NAMALWA (cell line): ENCODE measurements at places on chromosomes 6 and 20.

DNA sequence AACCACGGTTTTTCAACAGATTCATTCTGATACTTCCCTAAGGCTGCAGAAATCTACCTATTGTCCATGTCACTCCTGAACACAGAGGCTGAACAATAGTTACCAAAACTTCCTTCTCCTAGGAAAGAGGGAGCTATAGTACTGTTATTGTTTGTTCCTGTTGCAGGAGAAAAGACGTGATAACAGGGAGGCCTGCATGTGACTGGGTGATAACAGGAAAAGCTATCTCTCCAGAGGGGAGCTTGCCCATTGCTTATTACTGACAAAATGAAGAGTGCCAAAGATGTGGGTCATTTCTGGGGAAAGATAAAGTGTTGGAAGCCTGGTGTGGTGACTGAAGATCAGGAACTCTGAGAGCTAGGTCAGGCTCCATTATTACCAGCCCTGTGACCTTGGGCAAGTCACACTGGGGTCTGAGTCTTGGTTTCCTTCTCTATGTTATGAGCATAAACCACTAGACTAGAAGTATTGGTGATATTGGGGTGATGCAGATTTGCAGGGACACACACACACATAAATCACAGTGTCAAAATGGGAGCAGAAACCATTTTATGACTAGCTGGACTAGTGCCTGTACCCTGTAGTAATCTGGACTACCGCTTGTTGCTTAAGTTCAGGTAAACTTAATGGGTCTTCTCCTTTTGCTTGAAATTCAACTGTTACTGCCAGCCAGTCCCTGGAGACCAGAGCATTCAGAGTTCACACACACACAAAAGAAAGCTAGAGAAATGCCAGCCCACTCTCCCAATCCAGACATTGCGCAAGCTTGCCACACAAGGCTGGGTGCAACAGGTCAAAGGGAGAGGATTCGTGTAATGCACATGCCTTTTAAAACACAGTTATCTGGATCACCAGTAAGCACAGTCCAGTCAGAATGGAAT, 136.0 kb upstream of the CNR1 start:
- no peak for DNase-seq

DNA sequence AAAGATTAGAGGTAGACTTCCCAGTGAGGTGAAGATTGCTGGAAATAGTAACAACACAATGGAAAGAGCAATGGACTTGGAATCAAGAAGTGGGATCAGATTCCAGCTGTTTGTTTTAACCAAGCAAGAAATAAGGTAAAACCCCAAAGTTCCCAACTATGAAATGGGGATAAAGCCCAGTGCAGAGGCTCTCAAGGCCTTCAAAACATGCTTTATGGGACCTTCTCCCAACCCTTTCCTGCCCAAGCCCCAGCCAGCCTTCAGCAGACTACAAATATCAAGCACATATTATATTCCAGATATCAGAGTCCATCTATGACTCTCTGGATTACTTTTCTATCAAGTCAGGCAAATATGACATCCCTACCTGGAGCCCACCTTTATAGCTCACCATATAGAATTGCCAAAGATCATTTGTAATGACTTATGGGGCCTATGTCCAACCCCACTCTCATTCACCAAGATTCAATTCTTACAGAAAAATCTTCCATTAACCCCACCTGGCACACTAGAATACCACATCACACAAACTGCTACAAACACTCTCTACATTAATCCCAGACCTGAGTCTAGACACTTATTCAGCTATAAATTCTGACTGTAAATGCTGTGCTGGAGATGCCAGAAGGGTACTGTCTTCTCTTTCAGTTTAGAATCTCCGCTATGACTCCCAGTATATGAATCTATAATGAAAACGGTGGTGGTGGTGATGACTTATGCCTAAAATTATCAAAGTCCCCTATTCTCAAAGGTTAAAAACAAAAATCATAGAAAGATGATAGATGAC, 6.1 kb downstream of the DDX39B start:
- no peak for DNase-seq

- no peak for DNase-seq
These were observed 44.4 kb upstream of the SIM1 start for GRCh38 chr6:100509101-100509500.

- no peak for DNase-seq
These were observed 23.5 kb upstream of the MAP3K7 start for GRCh38 chr6:90610301-90610750.

DNA sequence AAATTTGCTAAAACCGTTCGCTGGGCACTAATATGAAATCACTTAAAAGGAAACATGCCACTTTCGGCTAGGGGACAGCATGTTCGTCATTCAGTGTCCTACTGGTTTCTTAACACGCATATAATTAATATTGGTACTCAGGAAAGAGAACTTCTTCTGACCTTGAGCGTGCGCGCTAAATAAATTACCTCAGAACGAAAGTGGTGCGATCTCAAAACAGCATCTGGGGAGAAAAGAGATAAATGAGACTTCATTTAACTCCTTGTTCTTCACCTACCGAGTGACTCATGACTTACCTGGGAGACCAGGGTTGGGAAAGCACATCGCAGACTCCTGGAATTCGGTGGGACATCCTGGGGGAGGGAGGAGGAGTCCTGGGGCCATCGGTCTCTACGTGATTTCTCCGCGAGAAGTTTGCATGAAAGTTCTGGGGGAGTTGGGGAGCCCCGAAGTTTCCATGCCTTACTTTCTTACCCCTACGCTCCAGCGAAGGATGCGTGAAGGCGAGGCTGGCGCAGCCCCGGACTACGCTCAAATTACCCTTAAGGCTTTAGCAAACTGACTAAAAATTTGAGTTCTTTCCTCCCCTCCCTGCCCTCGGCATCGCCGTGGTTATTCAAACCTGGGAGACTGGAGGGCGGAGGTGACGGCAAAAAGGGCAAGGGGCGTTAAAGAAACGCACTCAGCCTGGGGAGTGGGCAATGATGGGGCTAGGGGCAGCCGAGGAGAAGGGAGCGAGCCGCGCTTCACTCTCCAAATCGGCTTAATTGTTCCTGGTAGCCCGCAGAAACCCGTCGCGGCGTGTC, 1.1 kb upstream of the BEND6 start:
- peak; percentile 13 for DNase-seq

DNA sequence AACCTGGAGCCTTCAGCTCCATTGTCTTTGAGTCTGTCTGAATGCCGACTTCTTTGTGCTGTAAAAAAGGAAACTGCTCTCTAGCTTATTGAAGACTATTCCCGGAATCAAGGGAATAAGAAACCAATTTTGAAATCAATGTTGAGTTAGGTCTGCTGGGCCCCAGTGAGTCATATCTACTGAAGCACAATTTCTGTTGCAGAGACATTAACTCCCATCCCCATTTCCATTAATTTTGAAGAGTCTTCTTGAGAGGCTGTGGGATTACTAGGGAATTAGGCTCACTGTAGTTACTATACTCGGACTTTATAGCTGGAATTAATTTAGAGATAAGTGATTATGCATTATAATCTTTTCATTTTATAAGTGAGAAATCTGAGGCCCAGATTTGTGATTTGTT, 116.7 kb downstream of the SLC35F1 start:
- DNase-seq, result no peak

DNA sequence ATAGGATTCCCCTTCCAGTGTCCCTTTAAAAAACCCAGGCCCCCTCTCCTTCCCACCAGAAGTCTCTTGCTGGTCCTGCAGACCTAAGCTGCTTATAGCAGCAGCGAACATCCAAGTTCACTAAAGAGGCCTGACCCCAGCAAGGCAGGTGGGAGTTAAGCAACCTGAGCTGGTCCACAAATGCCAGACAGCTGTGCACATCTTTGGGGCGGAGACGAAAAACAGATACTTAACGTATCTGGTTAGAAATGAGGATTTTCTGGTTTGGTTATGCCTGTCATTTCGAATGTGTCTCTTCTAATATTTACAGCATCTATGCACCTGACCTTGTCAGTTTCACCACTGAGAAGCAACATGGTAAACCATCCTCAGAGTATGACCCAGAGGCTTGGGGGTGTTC, 87.8 kb downstream of the SLC2A10 start:
- DNase-seq, result no peak
